ENCODE measurements at places on chromosomes 13 and 19.

- no peak for DNase-seq
These were observed 17.0 kb upstream of the RUBCNL start for GRCh38 chr13:46403851-46404732.

GRCh38 chr13:40503966-40504591 is 162.4 kb downstream of the FOXO1 start:
- DNase-seq, result no peak

GRCh38 chr19:45768655-45768983 is 433 bp downstream of the SIX5 start:
- no peak for DNase-seq

- peak; percentile 67 for DNase-seq
These were observed 15.2 kb downstream of the UPF1 start for GRCh38 chr19:18846862-18847548.

DNA sequence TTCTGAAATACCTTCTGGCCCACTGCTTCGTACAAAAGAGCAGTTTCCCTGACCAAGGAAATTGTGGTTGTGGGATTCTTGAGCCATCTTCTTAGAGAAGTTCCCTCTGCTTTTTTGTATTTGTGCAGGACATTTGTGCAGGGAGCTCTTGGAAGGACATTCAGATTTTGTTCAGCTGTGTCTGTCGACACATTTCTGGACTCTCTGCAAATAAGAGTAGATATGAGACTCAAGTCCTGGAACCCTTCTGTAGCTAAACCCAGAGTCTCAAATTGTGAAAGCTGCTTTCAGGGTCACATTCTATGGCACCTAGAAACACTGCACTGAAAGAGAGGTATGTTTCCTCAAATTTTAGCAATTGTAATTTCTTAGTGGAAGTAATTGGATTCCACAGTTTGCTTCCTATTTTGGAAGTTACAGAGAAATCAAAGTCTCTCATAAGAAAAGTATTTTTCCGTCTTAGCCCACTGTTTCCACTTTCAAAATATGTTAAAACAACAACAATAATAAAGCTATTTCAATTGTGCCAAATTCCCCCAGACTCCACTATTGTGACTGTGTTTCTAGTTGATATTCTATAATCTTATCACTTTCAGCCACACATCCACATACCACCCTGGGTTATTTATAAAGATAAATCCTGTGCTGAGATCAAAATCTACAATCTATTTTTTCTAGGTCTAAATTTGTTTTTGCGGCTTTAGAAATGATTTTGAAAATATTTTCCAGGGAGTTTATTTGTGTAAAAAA is 224.0 kb downstream of the COG6 start:
- no peak for DNase-seq

GRCh38 chr19:55581823-55582223 is 1.2 kb upstream of the ZNF579 start:
- no peak for DNase-seq

DNA sequence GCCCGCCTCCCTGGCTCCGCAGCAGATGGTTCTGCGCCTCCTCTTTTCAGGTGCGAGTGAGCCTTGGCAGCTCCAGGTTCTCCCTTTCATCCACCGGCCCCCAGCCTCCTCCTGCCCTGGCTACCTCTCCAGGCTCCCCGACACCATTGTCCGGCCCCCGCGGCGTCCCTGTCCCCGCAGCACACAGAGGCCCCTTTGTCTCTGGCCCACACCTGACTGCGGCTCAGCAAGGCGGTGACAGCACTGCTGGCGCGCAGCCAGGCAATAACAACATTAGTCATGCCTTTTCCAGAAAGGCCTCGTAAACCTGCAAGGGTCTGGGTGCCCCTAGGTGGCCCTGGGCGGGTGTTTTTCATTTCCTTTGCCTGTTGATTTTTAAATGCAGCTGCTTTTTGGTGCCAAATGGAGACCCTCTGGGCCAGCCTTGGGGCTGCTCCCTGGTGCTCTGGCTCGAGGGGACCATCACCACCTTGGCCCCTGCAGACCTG is 73.2 kb upstream of the MEDAG start:
- DNase-seq, result peak; percentile 36

- DNase-seq, result no peak
These were observed 5.6 kb upstream of the AMH start for GRCh38 chr19:2243274-2244124.

GRCh38 chr19:10085641-10086590 is at the start of gene SHFL:
TSS of gene SHFL (plus strand) at chr19:10086317. CDS start at chr19:10086428, 111 bp downstream.
- DNase-seq, result peak; percentile 35

- peak; percentile 27 for DNase-seq
These were observed 47.2 kb downstream of the ZAR1L start for GRCh38 chr13:32267836-32268439.

- DNase-seq, result no peak
These were observed 83.4 kb downstream of the KCNRG start for GRCh38 chr13:50098693-50099092.

GRCh38 chr13:18952225-18953016 is 229.2 kb downstream of the TUBA3C start:
- no peak for DNase-seq

- DNase-seq, result no peak
These were observed 91.7 kb downstream of the ATP8A2 start for GRCh38 chr13:25463496-25463895.

GRCh38 chr19:3481241-3482090 is 1.1 kb upstream of the SMIM24 start:
- no peak for DNase-seq

GRCh38 chr13:44011036-44011435 is 131.3 kb downstream of the LACC1 start:
- no peak for DNase-seq

DNA sequence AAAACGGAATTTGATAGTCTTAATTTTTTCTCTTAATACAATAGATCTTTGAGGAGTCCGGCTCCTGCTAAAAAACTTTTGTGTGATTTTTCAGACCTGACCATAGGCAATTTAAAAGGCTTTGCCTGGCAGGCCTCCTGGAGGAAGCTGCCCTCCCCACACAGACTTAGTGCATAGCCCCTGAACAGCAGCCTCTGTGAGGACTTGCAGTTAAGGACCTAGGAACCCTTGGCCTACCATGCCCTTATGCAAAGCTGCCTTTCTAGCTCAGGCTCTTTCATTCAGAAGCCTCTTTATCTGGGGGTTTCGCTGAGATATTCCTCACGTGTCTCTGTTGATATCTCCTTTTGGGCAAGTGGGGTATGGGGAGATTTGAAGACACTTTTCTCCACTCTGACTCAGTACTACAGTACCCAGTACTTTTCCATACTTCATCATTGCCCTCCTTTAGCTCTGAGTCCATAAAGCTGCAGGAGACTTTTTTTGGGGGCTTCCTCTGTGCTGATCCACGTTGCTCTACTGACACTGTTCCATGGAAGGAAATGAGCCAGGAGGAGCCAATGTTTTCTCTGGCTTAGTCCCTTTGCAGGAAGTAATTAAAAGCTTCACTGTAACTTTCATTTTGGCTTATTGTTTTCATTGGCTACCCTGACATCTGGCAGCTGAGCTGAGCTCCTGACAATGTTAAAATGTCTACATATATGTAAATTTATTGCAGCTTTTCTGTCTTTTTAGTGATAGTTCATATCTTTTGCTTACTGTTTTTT is 283.1 kb downstream of the TDRD3 start:
- DNase-seq, result no peak

- no peak for DNase-seq
These were observed 7.5 kb downstream of the TEX29 start for GRCh38 chr13:111327730-111328573.

- no peak for DNase-seq
These were observed 45.1 kb downstream of the MTUS2 start for GRCh38 chr13:28865149-28865744.

DNA sequence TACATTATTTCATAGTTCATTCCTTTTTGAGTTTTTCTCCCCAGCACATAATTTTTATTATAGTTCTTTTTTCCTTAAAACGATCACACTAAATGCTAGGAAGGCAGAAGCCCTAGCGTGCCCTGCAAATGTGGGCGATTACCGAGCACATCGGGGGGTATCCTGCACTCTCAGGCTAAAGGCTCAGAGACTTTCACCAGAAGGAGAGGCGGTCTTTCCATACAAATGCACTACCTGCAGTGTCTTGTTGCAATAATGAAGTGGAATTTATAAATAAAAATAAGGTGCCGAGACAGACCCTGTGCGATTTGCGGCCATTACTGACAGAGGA is 29.3 kb upstream of the SPACA7 start:
- DNase-seq, result no peak

GRCh38 chr13:40217675-40218074 is 448.8 kb downstream of the FOXO1 start:
- no peak for DNase-seq

DNA sequence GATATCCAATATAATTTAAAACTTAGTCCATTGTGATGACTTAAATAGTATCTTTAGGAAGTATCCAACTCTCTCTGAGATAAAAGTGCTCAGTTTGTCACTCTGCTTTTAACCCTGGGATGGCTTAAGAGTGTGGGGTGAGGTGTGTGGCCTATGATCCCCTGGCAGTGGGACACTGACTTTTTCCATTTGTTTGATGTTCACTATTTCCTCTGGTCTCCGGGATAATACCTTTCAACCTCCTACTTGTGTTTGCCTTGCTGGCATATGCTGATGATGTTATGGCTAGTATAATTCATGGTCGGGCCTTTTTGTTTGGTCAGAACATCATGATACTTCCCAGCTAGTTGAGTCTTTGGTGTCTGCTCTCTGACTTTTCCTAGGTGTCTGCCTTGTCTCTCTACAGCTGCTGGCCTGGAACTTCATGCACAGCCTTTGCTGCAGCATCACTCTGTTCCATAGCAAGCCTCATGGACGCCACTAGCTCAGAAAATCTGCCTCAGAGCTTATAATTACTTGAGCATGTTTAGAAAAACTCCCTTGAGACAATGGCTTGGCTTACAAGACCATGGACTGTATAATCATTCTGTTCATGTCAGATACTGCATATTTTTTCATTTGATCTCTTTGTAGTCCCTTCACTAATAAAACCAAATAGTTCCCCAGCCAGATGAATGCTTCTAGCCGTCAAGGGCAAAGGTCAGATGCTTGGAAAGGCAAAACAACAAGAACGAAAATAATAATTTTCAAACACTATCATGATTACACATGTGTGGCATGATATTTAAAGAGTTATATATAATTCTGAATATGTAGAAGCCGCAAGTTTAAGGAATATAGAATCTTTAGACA is 75.2 kb downstream of the WDFY2 start:
- no peak for DNase-seq

Data from progenitor cell of endocrine pancreas (in vitro differentiated cells).